ENCODE measurements at places on chromosomes 3 and 15. TPM values are rescaled to one million over a fixed set of nuclear protein-coding genes. Genes with fewer than 3 reads are reported as not detected.

The HYAL1 gene
- 82.4 TPM for total RNA-seq

The SLC12A1 gene
- not detected for total RNA-seq

The PLA2G4D gene
- not detected for total RNA-seq

DNA sequence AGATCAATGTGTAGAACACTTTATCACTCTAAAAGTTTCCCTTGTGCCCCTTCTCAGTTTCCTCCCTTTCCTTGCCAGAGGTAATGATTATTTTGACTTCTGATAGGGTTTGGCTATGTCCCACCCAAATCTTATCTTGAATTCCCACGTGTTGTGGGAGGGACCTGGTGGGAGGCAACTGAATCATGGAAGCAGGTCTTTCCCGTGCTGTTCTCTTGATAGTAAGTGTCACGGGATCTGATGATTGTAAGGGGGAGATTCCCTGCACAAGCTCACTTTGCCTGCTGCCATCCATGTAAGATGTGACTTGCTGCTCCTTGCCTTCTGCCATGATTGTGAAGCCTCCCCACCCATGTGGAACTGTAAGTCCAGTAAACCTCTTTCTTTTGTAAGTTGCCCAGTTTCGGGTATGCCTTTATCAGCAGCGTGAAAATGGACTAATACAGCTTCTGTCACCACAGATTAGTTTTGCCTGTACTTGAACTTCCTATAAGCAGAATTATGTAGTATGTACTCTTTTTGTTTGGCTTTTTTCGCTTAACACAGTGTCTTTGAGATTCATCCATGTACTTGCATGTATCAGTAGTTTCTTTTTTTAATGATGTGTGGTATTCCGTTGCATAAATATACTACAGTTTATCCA, 7.2 kb downstream of the FEM1B start:
- DNase-seq: no peak

DNA sequence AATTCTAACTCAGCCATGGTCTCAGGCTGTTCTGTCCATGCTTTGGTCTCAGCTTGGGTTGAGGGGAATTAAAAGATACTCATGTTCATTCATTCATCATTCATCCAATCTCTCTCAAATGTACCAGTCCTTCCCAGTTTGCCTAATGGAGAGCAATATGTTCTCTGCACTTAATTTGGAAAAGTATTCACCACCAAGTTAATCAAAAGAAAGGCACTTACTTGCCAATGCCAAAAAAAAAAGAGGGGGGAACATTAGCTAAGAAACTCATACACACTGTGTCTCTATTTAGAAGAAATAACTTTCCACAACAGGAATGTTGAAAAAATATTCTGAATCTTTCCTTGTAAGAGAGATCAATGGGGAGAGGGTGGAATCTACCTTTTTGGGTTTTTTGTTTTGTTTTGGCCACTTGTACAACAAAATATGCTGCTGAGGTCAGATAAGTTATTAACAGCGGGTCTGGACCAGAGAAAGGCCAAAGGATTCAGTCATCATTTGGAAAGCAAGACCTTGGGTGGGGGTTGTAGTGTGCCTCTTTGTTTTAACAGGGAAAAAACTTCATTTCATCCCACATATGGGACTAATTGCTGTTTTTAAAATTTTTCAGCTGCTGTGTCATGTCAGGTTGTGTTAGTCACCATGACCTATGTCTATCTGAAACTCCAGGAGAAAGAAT, 152.3 kb downstream of the FBN1 start:
- DNase-seq: no peak

DNA sequence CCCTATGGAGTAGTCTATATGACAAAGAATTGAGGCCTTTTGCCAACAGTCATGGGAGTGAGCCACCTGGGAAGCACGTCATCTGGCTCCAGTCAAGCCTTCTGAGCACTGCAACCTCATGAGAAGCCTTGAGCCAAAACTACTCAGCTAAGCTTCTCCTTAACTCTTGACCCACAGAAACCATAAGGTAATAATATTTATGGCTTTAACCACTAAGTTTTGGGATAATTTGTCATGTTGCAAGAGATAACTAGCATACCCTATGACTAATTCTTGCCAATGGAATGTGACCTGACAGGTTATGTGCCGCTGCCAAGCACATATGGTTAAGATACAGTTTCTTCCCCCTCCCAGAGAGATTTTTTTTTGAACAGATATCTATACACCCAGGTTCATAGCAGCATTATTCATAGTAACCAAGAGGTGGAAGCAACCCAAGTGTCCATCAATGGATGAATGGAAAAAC, 11.8 kb upstream of the SLC6A11 start:
- no peak for DNase-seq

- DNase-seq: no peak
Observed at GRCh38 chr15:85727068-85727467, 67.7 kb downstream of the KLHL25 start.

GRCh38 chr15:81024265-81024872, 23.6 kb downstream of the TLNRD1 start:
- no peak for DNase-seq

DNA sequence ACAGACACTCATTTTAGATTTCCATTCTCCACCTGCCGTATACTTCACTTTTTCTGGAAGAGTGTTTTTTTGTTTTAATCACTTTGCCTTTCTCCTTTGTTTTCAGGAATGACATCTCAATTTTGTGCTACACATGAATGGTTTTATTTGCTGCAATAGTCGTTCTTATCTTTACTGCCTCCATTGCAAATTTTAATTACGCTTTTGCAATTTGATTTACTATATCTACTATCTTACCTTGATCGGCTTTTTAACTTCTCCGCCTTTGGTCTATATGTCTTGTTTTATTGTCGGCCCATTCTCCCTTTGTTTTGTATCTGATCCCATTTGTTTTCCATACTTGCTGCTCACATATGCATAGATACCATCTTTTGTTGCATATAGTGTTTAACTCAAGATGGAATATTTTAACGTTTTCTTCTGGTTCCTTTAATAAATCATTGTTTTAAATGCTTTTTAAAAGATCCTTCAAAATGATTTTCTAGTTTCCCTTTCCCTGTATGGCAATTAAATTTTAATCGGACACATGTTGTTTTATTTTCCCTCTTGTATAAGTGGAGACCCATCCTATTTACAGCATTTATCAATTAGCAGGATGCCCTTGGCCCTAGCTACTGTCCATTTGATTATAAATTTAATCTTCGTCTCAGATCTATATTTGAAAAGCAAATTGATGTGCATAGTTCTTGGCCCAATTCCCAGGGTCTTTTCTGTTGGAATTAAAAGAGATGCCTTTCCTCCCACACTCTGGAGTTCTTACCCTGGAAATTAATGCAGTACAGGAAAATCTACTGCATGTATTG, 97.2 kb upstream of the CNTN4 start:
- DNase-seq: no peak

GRCh38 chr15:69522361-69522760, 69.7 kb downstream of the RPLP1 start:
- no peak for DNase-seq

DNA sequence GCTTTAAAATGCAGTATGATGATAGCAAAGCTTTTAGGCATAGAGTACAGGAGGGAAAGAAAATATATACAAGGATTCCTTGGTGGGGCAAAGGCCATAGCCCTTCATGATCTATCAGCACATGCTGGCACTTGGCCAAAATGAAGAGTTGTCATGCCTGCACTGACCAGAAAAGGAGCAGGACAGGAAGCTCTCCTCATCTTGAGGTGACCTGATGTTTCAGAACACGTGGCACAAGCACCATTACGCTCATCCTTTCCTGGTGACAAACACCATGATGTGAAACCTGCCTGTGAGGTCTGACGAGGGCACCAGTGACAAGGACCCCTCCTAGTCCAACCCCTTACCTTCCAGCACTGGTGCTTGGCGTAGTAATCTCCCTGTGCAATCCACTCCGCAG, 77.9 kb upstream of the DCLK3 start:
- no peak for DNase-seq

GRCh38 chr3:121834157-121834670, 646 bp downstream of the IQCB1 start:
- DNase-seq: no peak

DNA sequence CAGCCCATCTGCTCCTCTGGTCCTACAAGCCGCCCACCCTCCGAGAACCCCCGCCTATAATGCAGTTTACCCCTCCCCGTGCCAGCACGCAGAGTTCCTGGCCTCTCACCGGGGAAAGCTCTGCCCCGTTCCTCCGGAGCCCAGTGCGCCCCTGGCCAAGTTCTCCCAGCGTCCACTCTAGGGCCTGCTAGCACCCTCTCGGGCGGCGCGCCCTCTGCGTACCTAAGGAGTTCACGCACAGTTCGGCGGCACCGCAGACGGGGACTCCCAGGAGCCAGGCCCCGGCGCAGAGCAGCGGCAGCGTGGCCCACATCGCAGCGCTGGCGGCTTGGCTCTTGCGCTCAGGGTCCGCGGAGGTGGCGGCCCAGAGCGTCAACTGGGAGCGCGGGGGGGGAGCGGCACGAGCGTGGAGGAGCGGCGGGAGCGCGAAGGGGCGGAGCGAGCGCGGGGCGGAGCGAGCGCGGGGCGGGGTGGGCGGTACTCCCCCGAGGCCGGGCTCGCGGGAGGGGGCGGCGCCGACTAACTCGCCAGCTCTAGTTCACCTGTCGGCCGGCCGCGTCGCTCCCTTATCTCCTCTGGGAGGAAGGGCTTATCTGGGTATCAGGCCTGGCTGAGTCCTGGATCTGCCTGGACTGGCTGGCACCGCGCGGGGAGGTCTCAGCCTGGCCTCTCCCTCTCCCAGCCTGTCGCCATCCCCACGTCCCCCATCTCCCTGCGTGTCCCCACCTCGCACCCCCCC, at the start of gene CTSH:
Gene CTSH (minus strand): TSS at position 378 of the 739 bp plus-strand sequence. CDS start 65 bp downstream, at position 313.
- peak; percentile 90 for DNase-seq

- DNase-seq: no peak
Observed at GRCh38 chr3:194257151-194257621, 93.9 kb downstream of the CPN2 start.

GRCh38 chr3:69113536-69113935, 8.9 kb downstream of the LMOD3 start:
- DNase-seq: no peak

DNA sequence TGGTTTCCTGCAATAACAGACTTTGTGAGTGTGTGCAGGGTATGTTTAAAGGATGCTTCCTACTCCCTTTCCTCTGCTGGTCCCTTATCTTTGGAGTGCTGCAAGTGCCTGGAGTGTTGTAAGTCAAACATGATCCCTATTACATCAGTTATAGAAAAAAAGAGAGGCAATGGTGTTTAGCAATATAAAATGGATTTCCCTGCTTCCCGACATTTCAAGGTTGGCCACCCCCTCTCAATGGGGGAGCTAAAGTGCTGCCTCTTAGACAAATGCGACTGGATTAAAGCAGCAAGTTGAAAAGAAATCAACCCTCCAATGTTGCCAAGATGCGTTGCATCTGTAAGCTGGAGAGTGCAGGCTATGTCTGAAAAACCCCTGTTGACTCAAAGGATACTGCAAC, 203.1 kb upstream of the WNT5A start:
- DNase-seq: no peak

DNA sequence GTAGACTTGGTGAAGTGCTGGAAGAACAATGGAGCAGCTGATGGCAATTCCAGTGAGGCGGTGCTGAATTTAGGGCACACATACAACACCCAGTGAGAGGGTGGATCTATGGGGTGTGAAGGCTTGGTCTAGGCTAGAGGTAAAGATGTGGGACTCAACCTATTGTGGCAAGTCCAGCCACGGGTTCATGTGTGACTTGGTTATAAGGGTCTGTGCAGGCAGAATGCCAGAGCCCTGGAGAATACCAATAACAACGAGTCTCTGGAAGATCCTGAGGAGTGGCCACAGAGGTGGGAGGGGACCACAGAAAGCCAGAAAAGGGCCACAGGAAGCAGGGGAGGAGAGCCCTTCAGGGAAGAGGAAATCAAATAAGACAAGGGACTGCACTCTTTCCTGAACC, 55.0 kb downstream of the VGLL4 start:
- DNase-seq: no peak

GRCh38 chr3:50671331-50671730, 3.4 kb upstream of the DOCK3 start:
- no peak for DNase-seq

- DNase-seq: no peak
Observed at GRCh38 chr15:25378501-25378901, 60.3 kb downstream of the UBE3A start.

Data from mucosa of gallbladder (tissue), 1 donor.